ENCODE measurements at places on chromosomes 3 and 15. TPM values are rescaled to one million over a fixed set of nuclear protein-coding genes. Genes with fewer than 3 reads are reported as not detected.

DNA sequence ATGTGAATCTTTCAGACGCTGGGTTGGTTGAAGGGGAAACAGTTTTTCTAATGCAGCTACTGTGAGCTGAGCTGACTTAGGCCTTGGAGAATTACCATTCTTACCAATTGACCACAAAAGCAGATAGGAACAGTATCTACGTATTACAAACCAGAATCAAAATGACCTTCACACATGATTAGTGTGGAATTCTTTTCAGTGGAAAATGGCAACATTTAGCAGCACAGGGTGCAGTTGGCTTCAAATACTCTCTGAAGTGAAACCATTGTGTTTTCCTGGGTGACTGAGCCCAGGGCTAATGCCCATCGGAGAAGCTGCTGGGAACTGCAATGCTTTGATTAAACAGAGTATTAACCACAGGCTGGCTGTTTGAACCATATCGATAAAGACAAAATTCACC lies 40.2 kb upstream of the GOLGA8J start:
- no peak for DNase-seq

Gene ATP10A
- total RNA-seq, result 0.02 TPM

DNA sequence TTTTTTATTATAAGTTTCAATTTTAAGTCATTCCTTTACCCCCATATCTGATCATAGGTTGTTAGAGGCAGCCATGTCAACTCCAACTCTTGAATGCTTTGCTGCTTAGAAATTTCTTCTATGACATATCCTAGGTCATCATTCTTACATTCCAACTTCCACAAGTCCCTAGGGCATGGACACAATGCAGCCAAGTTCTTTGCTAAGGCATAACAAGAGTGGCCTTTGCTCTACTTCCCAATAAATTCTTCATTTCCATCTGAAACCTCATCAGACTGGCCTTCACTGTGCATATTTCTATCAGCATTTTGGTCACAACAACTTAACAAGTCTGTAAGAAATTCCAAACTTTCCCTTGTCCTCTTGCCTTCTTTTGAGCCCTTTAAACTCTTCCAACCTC lies 28.5 kb downstream of the TRIM42 start:
- no peak for DNase-seq

Gene HCLS1
- 1.6 TPM for total RNA-seq

DNA sequence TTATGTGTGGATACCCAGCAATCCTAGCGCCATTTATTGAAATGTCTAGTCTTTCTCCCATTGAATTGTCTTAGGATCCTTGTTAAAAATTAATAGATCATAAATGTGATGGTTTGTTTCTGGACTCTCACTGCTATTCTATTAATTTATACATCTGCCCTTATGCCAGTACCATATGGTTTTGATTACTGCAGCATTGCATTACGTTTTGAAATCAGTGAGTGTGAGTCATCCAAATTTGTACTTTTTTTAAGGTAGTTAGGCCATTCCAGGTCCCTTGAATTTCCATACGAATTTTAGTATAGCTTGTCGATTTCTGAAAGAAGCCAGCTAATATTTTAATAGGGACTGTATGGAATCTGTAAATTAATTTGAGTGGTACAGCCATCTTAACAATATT lies 648.6 kb upstream of the ZNF385D start:
- no peak for DNase-seq

- DNase-seq, result peak; percentile 82
Observed at GRCh38 chr3:46517016-46517783, 19.4 kb downstream of the RTP3 start.

- no peak for DNase-seq
Observed at GRCh38 chr3:183031826-183032225, 51.5 kb upstream of the DCUN1D1 start.

Gene GNL3
- total RNA-seq, result 205 TPM

All from HCT116 (cell line).